ENCODE measurements at places on chromosomes 4 and X.

- DNase-seq: no peak
Measured at GRCh38 chr4:101660607-101661006, 129.9 kb upstream of the BANK1 start.

- DNase-seq: no peak
Measured at GRCh38 chr4:113122066-113122465, 72.6 kb downstream of the ANK2 start.

DNA sequence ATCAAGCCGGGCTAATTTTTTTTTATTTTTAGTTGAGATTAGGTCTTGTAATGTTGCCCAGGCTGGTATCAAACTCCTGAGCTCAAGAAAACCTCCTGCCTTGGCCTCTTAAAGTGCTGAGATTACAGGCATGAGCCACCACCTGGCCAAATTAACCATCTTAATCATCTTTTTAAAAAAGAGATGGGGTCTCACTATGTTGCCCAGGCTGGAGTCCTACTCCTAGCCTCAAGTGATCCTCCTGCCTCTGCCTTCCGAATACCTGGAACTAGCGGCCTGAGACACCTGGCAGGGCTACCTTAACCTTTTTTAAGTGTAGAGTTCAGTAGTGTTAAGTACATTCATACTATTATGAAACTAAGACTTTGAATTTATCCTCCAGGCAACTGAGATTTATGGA lies 1.7 kb upstream of the RPS3A start:
- no peak for DNase-seq

DNA sequence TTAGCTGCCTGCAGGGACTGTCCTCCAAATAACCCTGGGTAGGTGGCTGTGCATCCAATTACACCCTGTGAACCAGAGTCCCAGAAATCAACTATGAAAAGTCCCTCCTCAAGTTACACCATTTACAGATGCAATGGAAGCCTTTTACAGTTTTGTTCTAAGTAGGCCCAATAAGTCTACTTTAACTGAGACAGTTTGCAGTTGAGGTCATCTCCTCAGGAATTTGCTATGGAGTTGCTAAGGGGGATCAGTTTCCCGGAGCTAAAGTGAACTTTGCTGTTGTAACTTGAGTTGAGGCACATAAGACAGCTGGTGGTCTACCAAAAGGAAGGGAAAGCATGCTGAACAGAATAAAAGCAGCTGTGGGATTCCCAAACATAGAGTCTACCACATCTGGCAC lies 121.6 kb upstream of the STK26 start:
- DNase-seq: peak; percentile 32

- peak; percentile 51 for DNase-seq
Measured at GRCh38 chrX:38754102-38754790, 47.0 kb upstream of the MID1IP1 start.

DNA sequence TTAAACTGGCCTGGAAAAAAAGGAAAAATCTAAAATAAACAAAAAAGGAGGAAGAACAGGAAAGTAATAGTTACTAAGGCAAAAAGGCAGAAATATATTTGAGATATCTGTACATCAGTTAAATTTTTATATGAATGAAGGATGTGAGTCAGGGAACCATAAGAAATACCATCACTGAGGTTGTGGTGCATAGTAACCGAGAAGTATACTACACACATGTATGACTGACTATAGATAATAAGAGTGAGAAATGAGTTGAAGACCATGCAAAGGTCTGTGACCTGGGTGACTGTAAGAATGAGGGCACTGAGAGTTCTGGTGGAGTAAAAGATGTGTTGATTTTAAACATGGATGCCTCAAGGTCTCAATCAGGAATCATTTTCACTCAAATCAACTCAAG lies 220.6 kb upstream of the FAM241A start:
- DNase-seq: no peak

DNA sequence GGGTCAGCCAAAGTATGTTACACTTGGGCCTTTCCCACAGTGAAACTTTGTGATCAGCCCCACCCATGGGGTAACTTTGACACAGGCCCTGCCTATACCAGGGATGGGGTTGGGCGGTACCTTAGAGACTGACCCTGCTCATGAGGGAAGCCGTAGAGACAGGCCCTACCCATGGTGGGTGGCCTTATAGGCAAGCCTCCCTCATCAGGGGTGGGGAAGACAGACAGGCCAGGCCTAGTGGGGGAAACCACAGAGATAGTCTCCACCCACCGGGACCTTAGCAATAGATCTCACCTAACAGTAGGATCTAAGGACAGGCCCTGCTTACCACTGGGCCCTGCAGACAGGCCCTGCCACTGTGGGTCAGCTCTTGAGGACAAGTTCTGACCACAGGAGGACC lies 6.8 kb downstream of the PLP2 start:
- DNase-seq: no peak

GRCh38 chr4:147194114-147194513 lies 248.4 kb upstream of the TTC29 start:
- DNase-seq: no peak

DNA sequence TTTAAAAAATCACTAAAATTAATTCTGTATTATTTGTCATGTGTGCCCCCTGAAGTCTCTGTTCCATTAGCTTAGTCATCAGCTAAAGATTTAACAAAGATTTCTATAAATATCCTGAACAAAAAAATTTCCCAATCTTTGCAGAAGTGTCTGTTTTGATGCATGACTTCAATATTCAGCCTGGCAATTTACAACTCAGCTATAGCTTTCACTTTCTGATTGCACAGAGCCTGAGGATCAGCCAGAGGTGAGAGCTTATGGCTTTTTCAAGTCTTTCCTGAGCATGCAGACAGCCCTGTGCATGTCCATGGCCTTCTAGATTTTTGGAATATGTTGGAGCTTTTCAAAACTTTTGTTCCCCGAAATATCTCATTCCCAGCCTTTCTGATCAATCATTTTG lies 420.1 kb downstream of the ZNF674 start:
- no peak for DNase-seq

- no peak for DNase-seq
Measured at GRCh38 chr4:42339935-42340406, 57.3 kb upstream of the SHISA3 start.

DNA sequence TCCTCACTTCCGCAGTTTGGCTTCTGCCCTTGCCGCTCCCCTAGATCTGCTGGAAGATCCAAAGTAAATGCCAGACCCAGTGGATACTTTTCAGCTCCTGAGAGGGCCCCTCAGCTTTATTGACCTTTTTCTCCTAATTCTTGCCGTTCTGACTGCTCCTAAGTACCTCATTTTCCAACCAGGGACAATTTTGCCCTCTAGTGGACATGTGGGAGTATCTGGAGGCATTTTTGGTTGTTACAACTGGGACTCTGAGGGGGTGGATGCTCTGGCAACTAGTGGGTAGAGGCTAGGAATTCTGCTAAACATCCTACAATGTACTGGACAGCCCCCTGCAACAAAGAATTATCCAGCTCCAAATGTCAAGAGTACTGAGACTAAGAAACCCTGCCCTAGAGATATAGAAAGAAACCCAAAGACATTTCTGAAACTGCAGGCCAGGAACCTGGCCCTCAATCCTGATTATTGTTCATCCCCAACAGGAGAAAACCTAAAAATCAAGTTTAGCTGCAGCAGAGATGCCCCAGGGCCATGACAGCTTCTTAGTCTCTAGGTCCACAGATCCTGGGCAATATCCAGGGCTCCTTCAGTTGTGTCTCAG lies 3.4 kb downstream of the TEX13B start:
- DNase-seq: no peak

DNA sequence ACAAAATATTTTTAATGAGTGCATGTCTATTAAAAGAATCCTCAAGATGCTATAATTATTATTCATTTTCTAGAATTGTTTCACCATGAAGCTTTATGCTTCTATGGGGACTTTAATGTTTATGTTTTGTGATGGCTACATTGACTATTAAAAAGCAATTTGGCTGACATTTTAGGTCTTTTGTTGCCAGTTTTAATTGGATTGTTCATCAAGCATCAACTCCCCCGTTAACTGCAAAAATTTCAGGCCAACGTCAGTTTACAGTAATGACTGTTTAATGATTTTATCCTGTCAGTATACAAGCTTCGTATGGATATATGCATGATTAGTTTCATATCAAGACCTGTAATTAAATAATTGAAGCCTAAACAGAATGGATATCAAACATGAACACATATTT lies 422.8 kb downstream of the SH2D1A start:
- DNase-seq: no peak

- no peak for DNase-seq
Measured at GRCh38 chr4:105345838-105346237, 128.0 kb downstream of the PPA2 start.

GRCh38 chr4:120829113-120829831 lies 93.3 kb downstream of the PRDM5 start:
- no peak for DNase-seq

- no peak for DNase-seq
Measured at GRCh38 chr4:127995776-127996175, 30.6 kb downstream of the ABHD18 start.

GRCh38 chr4:38668203-38668971 lies 4.4 kb downstream of the KLF3 start:
- no peak for DNase-seq

DNA sequence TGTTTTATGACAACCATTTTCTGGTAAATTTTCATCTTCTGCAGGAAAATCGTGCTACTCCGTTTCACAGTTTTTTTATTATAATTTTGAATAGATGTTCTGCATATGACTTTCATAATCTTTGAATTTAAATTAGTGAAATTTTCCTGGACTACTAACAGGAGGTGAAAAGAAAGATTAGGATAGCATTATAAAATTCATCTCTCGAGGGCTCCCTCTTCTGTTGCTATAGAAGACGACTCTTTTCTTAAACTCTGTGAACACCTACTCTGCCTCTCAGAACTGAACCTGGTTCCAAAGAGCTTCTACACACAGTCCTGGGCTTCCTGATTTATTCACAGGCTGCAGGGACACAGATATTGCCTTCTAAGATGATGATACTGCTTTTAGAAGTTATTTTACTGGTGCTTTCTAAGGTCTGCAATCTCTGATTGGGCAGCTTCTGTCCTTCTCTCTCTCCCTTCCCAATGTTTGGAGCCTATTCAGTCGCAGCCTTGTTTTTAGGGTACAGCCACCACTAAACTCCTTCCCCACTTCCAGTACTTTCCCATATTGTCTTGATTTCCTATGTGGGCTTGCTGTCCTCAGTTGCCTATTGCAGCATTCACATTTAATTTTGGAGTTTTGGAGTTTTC lies 10.1 kb upstream of the SAP30 start:
- no peak for DNase-seq

DNA sequence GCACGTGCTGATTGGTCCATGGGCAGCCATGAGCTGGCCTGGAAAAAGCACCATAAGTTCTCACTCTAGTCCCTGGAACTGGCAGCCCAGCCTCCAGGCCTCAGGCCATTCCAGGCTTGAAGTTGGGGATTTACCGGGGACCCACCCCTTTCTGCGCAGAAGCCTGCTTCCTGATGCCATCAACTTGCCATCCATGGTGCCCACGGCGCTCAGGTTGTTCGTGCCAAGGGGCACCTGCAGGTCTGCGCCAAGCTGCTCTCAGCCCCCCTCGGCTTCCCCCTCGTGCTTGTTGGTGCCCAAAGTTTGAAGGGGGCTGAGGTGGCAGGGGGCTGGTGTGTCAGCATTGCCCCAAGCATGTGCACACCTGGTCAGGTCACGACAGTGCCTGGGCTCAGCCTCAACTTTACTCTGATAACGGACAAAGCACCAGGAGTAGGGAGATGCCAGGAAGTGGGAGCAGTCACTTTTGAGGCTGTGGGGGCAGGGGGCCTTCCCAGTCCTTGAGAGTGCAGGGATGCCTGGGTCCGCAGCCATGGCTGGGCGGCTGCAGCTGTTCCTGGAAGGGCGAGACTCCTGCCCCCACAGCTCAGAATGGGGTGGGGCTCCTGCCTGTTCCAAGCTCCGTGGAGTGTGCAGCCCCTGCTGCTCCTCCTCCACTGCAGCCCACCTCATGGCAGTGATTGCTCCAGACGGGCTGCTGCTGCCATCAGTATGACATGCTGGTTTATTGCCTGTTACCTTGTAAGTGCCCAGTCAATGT lies 24.9 kb downstream of the DCUN1D4 start:
- no peak for DNase-seq

DNA sequence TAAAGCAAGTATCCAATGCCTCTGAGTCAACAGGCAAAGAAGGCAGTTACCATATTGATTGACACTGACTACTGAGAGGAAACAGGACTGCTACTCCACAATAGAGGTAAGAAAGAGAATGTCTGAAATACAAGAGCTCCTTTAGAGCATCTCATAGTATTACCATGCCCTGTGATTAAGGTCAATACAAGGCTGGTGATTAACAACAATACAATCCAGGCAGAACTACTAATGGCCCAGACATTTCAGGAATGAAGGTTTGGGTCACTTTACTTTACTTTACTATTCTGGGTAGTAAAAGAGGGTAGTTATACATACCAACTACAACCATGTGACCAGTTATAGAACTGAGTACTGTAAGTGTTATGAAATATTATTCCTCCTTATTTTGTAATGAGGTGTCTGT lies 44.5 kb downstream of the BRWD3 start:
- no peak for DNase-seq

- no peak for DNase-seq
Measured at GRCh38 chrX:42399632-42400024, 378.3 kb downstream of the PPP1R2C start.

GRCh38 chr4:31649878-31650277 lies 929.7 kb downstream of the PCDH7 start:
- DNase-seq: no peak

DNA sequence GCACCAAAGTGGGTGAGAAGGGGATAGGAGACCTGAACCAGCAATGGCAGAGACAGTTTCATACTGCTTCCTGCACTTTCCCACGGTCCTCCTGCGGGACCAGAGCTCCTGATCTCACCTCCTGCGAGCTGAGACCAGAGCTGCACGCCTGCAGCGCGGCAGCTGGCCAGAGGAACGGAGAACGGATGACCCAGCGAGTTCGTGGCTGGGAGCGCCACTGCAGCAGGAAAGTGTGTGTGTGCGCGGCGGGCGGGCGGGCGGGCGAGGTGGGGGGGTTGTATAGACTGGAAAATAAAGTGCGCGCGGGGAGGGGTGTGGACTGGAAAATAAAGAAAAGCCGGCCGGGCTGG lies 16.5 kb downstream of the MCF2 start:
- DNase-seq: peak; percentile 52

GRCh38 chr4:164192844-164193243 lies 561.1 kb upstream of the SMIM31 start:
- DNase-seq: no peak

DNA sequence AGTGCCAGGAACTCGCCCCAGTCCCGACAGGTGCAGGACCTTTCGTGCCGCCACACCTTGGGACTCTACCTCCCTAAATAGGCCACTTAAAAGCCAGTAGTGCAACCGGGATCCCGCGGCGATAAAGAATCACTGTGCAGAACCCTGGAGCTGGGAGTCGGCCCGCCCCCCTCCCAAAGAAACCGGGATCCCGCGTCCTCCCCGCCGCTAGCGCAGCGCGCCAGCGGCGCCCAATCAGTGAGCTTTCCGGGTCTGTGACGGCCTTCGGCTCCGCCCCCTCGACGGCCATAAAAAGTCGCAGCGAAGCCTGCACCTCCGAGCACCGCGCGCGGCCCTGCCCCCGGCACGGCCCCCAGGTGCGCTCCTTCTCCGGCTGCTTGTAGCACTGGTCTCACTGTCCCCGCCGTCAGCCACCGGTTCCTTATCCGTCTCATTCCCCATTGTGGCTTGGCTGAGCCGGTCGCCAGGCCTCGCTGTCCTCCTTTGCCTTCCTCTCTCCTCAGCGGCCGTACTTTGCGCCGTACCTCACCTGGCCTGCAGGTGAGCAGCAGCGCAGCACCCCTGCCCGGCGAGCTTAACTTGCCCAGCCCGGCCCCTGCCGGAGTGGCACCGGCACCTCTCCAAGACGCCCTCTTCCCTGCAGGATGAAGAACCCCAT lies at the start of gene LRAT:
Gene LRAT (plus strand): TSS at position 318 of the 658 bp plus-strand sequence. CDS start 327 bp downstream, at position 645.
- peak; percentile 30 for DNase-seq
